Stimulated activated CD4-positive, alpha-beta T cell treated with anti-CD3 and anti-CD28 coated beads, Interleukin-2, amount 100 ng/mL, for 24 hours (primary cell): ENCODE measurements at places on chromosomes 3 and 15.
A peak's percentile ranks its signal among the peaks of the same experiment; 100 is the strongest.

DNA sequence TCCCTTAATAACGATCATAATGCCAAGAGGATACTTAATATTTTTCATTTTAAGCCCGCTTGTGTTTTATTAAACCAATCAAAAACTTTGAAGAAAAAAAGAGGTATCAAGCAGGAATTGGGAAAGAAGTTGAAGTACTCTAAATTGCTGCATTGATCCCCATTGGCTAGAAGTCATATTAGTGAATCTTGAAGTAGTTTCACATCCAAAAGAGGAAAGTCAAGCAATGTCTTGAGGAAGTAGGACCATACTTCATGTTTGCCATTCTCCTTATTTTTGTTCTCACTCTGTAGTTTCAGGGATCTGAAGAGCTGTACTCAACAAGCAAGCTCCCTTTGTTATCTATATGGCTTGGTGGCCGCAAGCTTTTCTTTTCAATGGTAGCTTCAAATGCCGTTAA, 2.2 kb downstream of the SCAANT1 start:
- no peak for DNase-seq

GRCh38 chr3:156093964-156094363, 26.4 kb upstream of the KCNAB1 start:
- no peak for DNase-seq

DNA sequence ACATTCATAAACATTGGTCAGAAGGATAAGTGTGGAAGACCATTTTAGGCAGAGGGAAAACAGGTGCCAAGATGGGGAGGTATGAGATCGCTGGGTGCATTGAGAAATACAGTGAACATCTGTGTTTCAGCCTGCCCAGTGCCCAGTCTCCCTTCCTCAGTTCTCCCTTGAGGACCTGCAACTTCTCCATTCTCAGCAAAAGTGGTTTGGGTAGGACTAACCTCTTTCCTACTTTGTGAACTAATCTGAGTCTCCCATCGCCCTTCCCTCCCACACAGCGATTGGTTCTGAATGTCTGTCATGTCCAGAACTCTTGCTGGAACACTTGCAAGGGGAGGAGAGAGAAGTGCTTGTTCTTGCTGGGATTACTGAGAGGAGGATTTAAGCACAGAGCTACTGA, 10.9 kb upstream of the CCNL1 start:
- no peak for DNase-seq

DNA sequence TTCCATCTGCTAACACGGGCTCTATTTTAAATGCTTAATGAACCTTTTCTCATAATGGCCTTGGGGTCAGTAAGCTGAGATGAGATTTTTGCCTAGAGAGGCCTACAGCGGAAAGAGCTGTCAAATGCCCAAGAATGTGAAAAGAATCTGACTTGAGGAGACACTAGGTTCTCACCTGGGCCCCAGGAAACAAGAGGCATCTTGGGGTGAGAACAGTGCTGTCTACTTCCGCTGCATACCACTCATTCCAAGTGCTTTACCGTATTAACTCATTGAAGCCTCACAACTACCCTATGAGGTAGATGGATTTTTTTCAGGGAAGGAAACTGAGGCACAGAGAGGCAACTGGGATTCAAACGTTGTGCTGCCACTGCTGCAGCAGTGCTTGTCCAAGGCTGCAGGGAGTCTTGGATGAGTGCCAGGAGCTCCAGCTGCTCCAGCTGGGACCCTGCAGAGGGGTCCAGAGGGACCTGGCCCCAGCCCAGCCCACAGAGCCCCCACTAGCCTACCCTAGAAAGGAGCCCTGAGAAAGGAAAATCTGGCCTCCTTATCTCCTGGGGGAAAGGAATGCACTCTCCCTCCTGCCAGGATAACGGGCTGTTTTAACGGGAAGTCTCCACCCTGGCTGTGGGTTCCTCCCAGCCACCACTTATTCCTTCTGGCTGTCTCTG, 68.4 kb downstream of the SLC12A8 start:
- no peak for DNase-seq

DNA sequence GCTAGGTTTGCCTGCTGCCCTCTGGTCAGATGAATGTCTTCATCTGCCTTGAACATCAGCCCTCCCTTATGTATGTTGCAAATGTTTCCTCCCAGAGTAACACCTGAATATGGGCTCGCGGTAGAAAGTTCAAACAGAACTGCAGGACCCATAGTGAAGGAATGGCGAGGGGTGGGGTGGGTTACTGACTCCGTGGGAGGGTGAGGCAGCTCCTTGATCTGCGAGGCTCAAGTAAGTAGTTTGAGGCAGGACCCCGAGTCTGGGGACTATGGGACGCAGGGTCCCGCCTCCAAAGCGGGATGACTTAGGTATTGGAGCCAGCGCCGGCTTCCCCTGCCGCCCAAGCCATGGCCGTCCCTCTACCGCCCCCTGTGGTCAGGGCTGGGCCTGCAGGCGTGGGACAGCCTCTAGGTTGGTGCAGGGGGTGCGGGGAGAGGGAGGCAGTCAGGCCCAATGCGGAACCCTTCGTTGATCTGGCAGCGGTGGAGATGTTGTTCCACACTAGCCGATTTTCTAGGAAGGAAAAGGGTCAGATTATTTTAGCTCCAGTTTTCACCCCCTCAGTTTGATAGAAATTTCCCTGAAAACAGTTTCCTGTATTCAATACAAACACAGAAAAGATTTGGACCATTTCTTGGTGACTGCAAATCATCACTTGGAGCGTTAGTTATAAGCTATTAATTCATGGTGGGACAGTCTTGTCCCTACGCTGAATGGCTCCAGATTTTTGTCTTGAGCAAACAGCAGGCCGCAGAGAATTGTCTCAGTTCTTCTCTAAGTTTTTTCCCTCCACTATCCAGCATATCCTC, 72.3 kb downstream of the CORO2B start:
- DNase-seq, result peak; percentile 54

GRCh38 chr3:12995389-12996180, 77.6 kb downstream of the IQSEC1 start:
- no peak for DNase-seq

DNA sequence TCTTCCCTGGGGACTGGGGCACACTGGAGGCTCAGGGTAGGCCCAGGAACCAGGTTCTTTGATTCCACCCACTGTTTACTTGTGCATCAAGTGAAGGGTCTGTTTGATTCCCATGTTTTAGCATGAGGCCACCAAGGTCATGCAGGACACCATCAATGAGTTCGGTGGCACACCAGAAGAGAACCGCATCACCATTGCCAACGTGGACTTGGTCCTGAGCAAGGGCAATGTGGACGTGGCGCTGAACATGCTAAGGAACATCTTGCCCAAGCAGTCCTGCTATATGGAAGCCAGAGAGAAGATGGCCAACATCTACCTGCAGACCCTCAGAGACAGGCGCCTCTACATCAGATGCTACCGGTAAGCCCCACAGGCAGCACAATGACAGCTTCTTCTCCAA, 21.5 kb downstream of the TTC21A start:
- DNase-seq, result no peak

GRCh38 chr3:6222069-6222468, 638.8 kb upstream of the GRM7 start:
- DNase-seq, result no peak

DNA sequence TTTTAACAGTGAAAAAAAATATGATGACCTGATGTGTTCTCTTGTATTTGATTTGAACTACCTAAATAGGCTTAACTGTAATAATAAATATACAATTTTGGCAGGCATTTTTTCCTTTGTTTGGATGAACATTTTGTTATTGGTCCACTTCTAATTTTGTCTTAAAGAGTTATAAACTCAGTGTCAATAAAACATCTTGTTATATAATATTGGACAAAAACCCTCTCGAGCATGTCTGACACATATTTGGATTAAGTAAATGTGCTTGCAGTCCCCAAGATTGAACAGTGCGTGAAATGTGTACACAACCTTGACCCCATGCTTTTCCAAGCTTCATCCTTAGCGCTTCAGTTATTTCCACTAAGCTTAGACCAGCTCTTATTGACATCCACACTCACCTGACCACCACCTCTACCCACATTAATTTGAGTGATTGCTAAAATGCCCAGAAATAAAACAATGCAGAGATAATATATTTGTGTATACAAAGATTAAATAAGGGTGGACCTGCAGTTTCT, 131.7 kb upstream of the ZBED2 start:
- no peak for DNase-seq

GRCh38 chr15:81083201-81083600, 50.9 kb upstream of the CFAP161 start:
- DNase-seq, result no peak
